Memory B cell (primary cell): ENCODE measurements at places on chromosomes 4 and X.
A peak's percentile ranks its signal among the peaks of the same experiment; 100 is the strongest.

DNA sequence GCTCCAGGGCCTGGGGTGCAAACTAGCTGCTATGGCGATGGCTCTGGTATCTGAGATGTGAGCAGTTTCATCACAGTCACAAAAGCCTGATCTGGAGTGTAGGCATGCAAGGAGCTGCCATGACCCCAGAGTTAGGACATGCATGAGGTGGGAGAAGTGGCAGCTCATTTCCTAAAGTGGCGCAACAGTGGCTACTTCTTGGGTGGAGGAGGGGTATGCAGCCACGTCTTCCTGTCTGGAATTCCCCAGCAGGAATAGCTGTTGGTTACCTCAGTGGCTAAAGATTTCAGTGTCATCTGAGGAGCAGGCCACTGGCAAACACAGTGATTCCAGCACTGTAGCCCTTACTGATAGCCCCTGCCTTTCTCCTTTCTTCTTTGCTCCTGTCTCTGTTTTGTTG is 1382.5 kb downstream of the C4orf33 start:
- DNase-seq: no peak

GRCh38 chr4:20423420-20423819 is 171.7 kb downstream of the SLIT2 start:
- DNase-seq: no peak

- no peak for DNase-seq
Observed at GRCh38 chr4:97525236-97525635, 618.0 kb downstream of the STPG2 start.

- DNase-seq: no peak
Observed at GRCh38 chrX:23919706-23920320, 12.0 kb downstream of the CXorf58 start.

DNA sequence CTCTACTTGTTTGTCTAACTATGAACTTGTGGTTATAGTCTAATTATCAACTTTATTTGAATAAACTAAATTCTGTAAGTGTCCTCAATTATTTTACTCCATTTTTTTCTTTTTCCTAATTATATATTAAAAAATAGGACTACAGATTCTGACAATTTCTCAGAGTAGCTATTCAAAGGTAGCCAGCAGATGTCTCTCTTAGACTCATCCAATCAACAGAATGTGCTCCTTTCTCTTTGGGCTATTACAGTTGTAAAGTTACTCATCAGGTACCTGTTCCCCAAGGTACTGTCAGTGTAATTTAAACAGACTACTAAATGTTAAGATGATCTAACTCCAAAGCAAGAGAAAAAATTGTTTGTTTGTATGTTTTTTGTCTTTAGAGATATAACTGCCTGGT is 248.6 kb downstream of the PCDH18 start:
- no peak for DNase-seq

DNA sequence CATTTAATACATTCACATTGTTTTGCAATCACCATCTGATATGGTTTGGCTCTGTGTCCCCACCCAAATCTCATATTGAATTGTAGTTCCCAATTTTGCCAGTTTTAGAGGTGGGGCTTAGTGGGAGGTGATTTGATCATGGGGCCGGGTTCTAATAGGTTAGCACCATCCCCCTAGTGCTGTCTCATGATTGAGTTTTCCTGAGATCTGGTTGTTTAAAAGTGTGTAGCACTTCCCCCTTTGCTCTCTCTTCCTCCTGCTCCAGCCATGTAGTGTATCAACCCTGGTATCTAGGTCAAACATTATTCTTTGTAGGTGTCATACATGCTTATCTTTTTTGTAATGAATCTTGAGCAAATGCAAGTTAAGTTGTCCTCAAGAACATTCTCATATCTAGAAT is 83.3 kb upstream of the KIT start:
- no peak for DNase-seq

DNA sequence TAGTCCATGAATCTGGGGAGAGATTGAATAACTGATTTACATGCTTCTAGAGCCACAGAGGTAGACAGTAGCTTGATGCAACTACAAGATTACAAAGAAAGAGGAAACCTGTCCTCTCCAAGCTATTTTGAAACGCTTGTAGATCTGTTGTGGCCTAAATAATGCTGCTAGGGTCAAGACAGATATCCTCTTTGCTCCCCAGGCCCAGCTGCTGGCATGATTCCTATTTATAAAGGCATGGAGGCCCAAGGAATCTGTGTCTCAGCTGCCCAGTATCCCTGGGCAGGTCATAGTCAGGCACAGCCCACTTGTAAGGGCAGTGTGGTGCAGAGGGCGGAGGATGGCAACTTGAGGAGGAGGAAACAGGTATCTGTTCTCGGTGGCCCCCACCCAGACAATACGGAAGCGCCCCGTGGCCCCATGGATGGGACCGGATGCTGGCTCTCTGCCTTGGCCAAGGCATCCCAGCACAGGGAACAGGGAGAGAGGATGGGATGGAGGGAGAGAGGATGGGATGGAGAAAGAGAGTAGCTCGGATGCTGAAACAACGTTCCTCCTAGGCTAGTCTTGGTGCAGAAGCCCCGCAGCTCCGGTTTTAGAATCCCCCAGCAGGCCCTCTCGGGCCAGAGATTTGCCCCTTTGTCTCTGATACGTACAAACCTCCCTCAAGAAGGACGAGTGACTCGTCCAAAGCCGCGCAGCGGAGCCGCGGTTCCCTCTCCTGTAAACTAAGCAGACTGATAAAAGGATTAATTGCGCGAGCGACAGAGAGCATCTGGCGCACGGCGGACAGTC is 767 bp upstream of the SMIM20 start:
- DNase-seq: peak; percentile 56

DNA sequence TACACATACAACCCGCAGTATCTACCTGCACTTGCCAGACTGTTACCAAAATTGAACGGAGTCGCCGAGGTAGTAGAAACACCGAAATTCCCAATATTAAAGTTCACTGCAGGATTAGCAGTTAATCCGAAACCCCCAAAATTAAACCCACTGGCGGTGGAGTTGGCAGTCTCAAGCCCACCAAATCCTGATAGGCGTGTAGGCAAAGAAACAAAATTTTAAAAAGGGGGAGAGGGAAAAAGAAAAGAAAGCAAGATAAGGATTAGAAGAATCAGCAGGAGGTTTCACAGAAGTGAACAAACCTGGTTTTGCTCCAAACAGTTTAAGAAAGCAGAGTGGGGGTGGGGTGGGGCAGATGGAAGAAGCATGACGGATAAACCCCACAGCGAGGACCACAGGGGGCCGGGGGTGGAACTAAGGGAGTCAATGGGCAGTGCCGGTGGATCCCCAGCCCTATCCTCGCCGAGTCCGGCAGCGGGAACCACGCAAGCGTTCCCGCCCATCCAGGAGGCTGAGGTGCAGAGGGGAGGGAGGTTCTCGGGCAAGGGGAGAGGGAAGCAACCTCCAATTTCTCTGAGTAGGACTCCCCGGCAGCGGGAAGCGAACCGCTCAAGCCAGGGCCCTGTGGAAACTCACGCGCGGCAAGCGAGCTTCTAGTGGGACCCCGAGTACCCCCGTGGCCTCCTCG is 599 bp downstream of the NUP54 start:
- no peak for DNase-seq

- DNase-seq: peak; percentile 34
Observed at GRCh38 chr4:184282251-184282713, 64.6 kb upstream of the ENPP6 start.

DNA sequence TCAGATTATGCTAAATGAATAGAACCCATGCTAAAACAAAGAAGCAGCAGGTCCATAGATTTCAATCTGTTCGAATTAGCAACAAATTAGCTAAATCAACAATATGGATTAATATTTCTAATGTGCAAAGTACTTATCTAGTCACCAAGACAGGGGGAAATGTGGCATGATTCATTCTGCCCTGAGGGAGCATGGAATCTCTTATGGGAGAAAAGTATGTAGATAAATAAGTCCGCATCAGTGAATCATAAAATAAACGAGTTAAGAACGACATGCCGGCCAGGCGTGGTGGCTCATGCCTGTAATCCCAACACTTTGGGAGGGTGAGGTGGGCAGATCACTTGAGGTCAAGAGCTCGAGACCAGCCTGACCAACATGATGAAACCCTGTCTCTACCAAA is 102.1 kb downstream of the ANOS1 start:
- DNase-seq: no peak

- DNase-seq: peak; percentile 56
Observed at GRCh38 chr4:105637408-105638176, 70.9 kb downstream of the INTS12 start.

- no peak for DNase-seq
Observed at GRCh38 chrX:136115126-136115903, 32.0 kb upstream of the FHL1 start.

GRCh38 chrX:20266810-20267606 is at the start of gene RPS6KA3:
RPS6KA3 (minus strand) TSS chrX:20266909; CDS start chrX:20266632, 277 bp downstream.
- peak; percentile 78 for DNase-seq

DNA sequence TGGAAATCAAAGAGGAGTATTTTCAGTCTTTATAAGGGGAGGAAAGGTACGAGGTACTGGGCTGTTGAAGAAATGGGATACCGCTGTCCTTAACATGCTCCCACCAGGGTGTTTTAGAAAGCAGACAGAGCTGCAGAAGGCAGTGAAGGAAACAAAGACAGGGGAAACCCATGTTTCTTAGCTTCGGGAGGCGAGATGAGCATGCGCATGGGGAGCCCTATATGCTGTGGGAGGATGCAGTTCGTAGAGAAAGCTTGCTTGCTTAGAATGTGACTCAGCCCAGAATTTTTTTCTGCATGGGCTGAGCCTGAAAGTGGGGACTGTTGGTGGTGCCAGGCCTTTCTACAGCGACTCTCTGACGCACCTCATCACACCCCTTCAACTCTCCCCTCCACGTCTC is 28.8 kb upstream of the SCOC start:
- no peak for DNase-seq

- no peak for DNase-seq
Observed at GRCh38 chrX:110966839-110967238, 129.2 kb upstream of the PAK3 start.

DNA sequence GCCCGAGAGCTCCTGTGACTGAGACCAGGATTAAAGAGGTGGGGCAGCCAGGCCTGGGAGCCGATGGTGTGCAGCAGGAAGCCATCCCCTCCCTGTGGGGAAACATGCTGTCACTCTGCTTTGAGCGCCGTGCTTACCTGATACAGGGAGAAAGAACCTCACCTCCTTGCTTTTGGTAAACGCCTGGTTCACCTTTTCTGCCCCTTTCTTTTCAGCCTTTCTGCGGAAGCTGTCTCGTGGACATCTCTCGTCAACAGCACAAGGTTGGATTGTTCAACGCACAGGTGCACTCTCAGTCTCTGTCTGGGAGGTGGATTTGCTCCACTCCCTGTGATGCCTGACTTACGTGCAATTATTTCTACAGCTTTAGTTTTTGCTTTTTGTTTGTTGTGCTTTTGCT is 12.0 kb downstream of the ZFYVE28 start:
- DNase-seq: no peak

DNA sequence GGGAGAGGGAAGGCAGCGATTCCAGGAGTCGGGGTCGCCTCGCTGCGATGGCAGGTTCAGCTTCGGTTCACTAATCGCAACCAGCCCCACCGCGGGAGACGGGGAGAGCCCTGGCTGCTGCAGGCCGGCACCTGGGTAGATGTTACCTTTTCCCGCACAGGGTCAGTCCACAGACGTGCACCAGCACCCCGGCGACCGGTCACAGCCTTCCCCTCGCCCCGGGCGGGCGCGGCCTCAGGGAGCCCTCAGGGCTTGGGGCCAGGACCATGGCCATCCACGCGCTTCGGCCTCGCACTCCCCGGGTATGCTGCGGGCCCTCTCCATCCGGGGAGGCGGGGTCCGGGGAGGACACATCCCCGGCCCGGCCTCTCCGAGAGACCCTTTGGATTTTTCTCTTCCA is 26.1 kb upstream of the EXOC1L start:
- no peak for DNase-seq

DNA sequence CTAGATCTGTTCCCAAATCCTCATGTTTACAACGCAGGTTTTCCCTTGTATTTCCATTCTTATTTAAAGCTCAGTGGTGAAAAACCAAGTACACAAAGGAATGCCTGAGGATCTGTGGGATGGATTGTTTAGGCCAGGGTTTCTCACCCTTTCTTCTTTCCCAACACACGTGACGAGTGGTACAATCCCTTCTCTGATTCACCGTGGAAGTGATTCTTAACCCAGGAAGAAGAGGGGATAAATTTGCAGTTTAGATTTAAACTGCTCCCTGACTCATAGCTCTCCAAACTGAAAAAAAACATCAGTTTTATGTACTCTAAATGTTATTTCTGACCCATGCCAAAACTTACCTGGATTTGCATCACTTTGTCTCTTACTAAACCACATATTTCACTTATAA is 17.0 kb downstream of the PAQR3 start:
- DNase-seq: no peak

DNA sequence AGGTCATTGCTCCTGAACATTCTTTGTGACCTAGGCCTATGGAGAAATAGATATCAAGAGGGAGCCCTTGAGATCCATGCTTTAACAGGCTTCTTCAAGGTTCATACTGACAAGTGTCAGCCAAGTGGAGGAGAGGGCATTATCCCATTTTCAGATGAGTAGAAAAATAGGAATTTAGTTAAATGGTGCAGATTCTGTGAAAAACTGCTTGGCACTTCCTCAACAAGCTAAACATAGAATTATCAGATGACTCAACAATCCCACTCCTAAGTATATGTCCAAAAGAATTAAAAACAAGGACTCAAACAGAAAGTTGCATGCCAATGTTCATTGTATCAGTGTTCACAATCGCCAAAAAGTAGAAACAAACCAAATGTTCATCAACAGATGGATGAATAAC is 43.8 kb upstream of the KCNIP4 start:
- DNase-seq: no peak

- DNase-seq: no peak
Observed at GRCh38 chrX:67777148-67777547, 233.3 kb downstream of the AR start.

- DNase-seq: no peak
Observed at GRCh38 chr4:25535278-25535677, 120.4 kb upstream of the SLC34A2 start.

- no peak for DNase-seq
Observed at GRCh38 chrX:147933815-147934214, 22.1 kb downstream of the FMR1 start.

DNA sequence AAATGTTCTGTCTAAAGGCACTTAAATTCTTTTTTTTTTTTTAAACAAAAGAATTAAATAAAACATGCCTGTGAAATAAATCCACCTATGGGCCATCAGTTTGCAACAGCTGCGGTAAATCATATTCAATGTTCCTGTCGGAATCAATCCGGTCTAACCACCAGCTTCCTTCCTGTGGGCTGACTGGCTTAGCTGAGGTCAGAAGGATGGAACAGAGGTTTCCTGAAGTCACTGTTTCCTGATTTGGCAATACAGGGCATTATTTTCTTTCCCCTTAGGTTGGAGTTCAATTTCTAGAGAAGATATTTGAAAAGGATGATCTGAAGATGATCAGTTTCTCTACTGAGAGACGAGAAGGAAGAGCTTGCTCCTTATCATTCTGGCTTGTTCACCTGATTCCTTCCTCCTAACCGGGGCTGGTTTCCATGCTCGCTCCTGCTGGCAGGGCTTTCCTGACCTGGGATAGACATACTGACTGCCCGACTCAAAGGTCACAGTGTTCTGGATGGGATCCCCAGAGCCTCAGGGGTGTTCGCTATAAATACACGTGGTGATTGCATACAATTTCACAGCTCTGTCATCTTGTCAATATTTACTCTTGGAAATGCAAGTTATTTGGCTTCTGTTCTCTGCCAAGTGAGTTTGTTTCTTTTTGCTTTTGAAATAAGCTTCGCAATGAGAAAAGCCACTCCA is 21.7 kb downstream of the PDLIM3 start:
- no peak for DNase-seq
